ENCODE measurements at places on chromosomes 1 and 21.

- DNase-seq = peak; percentile 46
Observed at GRCh38 chr21:45542242-45542666, at the start of gene SLC19A1. Gene SLC19A1 (minus strand): TSS chr21:45542440. CDS start chr21:45537959, 4,481 bp downstream.

GRCh38 chr1:145708063-145708462, 895 bp upstream of the PDZK1 start:
- no peak for DNase-seq

DNA sequence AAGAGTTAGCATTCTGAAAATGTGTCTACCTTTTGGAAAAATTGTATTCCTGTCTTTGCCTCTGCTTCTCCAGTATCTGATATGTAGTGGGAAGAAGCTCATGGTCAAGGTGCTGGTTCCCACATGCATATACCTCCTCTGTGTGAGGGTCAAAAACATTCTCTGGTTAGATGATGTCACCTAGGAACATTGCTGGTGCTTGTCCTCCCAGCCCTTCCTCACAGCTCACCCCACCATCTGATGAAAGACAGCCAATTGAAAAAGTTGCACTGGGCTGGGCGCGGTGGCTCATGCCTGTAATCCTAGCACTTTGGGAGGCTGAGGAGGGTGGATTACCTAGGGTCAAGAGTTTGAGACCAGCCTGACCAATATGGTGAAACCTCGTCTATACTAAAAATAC, 154.4 kb downstream of the NR5A2 start:
- DNase-seq = no peak

- no peak for DNase-seq
Observed at GRCh38 chr21:34941162-34941561, 107.9 kb downstream of the RUNX1 start.

DNA sequence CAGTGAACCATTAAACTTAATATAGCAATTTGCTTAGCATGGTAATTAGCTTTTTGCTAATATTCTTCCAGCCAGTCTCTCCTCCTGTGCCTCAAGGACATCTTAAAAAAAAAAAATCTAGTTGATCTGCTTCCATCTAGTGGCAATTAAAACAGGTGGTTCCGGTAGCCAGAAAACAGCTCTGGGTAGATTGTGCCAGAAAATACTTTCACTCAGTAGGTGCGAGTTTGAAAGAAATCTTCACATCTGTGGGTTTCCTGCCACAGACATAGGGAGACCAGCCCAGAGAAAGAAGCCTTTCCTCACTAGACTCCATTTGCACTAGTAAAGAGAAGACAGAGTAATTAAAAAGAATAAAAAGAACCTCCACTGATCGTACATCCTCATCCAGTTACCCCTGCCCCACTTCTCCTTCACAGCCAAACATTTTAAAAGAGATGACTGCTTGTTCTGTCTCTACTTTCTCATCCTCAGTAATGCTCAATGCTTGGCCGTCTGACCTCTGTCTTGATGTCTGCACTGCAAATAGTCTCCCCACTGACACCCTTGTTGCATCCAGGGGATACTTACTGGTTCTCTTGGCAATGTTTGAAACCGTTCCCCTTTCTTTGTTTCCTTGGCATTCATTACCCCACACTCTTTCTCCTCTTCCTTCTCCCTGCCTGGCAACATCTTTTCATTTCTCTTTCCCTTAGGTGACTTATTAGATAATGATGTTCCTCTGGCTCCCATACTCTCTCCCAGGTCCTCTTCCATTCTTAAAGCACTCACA, 16.9 kb downstream of the SELL start:
- DNase-seq = no peak

DNA sequence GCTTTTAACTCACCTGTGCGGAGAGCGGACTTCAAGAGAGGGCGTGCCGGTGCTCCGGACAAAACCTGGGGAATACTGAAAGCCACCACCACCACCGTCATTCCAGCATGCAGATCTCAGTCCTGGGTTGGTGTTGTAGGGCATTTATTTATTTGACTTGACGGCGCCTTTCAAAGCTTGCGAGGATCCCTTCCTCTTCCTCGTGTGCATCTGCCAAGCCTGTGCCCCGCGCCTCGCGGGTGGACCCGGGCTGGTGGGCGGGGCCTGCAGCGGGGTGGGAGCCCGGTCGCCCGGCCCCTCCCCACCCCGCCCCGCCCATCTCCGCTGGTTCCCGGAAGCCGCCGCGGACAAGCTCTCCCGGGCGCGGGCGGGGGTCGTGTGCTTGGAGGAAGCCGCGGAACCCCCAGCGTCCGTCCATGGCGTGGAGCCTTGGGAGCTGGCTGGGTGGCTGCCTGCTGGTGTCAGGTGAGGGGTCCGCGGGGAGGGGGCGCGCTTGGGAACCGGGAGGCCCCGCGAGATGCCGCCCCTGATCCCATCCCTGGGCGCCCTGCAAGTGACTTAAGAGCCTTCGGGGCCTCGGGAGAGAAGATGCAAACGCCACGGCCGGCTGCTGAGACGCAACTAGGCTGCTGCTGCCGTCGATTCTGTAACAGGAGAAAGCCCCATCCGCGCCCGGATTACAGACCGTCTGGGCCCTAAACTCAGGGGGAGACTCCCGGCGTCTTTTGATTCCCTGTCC, at the start of gene IL10RB:
Gene IL10RB (plus strand): TSS at position 318 of the 739 bp plus-strand sequence. CDS start 99 bp downstream, at position 417.
- DNase-seq = peak; percentile 37

GRCh38 chr1:117754061-117754969, 148.5 kb downstream of the TENT5C start:
- DNase-seq = peak; percentile 1

GRCh38 chr1:98104289-98104688, 183.5 kb upstream of the DPYD start:
- DNase-seq = no peak

- DNase-seq = no peak
Observed at GRCh38 chr1:62281922-62282555, 37.2 kb downstream of the KANK4 start.

DNA sequence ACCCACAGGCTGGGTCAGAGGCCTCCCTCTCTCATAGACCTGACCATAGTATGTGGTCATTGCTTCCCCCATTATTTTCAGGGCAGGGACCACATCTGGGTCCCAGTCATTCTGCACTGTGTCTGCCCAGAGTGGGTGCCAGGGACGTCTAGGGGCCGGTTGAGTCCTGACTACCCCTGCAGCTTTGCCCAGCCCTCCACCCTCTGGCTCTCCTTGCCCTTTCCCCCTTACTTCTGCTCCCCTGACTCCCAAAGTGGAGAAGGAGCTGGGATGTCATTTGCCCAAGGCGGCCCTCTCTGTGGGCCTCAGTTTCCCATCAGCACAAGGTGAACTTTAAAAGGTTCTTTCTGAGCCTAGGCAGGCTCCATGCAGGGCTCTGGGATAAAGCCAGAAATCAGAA, 4.3 kb upstream of the TTC22 start:
- no peak for DNase-seq

GRCh38 chr1:242004751-242005495, 6.0 kb upstream of the MAP1LC3C start:
- DNase-seq = no peak

GRCh38 chr1:48823168-48823567, 46.5 kb upstream of the BEND5 start:
- DNase-seq = no peak

DNA sequence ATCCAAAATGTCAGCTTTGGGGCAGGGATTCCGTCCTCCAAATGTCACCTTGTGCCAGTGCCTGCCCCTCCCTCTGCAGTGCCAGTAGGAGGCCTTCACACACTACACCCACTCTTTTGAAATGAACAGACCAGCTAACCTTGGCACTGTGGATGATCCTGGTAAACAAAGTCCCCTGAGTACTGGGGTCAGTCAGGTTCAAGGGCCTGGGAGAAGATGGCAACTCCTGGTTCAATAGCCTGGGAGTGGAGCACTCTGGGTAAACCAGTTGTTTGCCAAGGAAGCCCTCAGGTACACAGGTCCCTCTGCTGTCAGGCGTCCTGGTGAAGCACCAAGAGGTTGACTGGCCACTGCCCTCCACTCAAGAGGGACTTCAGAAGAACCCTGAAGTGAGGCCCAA, 30.4 kb downstream of the RIPK4 start:
- no peak for DNase-seq

DNA sequence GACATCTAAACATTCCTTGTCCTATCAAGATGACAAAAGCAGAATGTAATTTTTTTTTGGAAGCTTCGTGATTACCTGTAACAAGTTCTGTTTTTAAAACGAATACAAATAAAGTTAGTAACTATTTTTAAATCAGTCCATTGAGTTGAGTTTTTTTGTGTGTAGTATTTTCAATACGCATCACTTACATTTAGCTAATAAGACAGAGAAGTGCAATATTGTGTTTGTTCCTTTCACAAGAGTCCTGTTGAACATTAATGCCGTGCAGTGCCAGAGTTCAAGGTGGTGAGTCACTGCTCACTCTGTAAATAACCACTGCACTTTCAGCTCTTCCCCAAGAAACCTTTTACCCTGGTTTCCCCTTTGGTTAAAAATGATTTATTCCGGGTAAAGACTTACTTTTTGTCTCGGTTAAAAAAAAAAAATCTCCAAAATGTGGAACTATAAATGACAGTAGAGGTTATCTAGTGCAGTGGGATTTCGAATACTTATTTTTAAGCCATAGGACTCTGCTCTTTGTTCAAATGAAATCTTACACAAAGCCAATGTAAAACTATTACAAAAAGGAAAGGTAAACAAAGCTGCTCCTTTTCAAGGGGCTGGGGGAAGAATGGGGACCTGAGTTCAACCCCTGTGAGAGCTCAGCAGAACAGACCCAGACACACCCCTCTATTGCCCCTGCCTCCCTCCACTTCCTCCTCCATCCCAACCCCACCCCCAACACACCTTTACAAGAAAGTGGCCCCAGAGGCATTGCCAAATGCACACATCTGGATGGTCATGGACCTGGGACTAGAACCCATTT, 14.8 kb upstream of the NCMAP start:
- DNase-seq = no peak

Measured in T1000 (cell line).